ENCODE measurements at places on chromosomes 2 and 18.

- DNase-seq, result no peak
Observed at GRCh38 chr18:8559612-8560186, 49.5 kb upstream of the RAB12 start.

GRCh38 chr18:45415614-45416013 is 199.7 kb upstream of the SLC14A2 start:
- no peak for DNase-seq

DNA sequence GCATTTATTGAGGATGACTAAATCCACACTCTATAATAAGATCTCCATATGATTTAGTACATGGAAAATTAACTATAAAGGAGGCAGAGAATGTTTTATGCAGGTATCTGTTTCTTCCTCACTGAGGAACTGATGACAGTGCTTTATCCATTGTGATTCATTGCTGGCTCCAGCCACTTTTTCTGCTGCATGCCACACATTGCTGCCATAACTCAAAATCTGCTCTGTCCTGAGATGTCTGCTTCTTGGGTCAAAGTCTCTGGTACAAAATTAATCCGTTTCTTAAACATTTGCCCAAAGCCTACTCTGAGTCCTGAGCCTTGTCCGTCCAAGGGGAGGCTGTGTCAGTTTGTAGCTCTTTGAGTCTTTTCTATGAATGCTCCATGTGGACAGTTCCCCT is 15.5 kb upstream of the ARHGAP28 start:
- DNase-seq, result no peak

DNA sequence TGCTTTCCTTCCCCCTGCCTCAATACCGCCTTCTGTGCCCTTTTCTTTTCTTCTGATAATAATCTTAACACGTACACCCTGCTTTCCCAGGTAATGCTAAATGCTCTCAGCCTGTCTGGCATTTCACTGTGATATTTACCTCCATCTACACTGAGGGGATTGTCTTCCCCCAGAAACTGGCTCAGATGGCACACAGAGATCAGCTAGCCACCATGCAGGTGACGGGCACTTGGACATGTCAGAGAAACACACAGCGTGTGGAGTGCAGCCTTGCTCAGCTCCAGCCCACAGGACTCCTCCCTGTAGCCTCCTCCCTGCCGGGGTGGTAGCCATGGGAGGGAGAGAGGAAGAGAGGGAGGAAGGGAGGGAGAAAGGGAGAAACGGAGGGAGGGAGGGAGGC is 131.2 kb downstream of the EIPR1 start:
- DNase-seq, result no peak

DNA sequence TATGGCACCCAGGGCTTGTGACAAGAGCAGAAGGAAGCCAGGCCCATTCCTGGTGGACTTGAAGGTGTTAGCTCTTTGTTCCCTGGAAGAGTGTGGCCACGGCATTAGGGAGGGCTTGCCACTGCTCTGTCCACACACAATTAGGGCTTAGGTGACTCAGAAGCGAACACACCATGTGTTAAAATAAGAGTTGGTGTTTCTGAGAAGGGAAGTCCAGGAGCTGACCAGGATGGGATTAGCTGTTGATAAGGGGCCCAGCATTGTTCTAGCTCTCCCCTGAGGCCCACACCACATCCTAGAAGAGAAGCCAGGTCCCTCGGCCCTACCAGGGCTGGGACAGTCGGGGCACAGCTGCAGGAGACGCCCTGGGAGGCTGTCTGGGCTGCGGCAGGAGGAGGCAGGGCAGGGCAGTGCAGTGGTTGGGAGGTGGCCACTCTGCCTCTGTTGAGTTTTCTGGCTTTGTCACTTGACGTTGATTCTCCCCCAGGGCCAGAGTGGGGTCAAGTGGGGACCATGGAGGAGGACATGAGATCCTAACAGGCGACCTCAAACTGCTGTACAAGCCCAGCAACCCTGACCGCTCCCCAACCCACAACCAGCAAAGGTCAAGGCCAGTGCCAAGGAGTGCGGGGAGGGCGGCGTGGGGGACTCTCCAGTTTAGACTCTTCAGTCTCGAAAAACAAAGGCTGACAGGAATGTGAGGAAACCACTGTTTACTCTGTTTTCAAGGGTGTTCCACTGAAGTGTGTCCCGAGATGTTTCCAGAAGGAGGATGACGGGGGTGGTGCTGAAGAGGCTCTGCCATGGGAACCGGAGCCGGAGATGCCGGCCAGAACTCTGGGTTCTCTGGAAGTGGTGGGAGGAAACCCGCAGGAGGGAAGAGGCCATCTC is 16.8 kb downstream of the GNLY start:
- peak; percentile 70 for DNase-seq

DNA sequence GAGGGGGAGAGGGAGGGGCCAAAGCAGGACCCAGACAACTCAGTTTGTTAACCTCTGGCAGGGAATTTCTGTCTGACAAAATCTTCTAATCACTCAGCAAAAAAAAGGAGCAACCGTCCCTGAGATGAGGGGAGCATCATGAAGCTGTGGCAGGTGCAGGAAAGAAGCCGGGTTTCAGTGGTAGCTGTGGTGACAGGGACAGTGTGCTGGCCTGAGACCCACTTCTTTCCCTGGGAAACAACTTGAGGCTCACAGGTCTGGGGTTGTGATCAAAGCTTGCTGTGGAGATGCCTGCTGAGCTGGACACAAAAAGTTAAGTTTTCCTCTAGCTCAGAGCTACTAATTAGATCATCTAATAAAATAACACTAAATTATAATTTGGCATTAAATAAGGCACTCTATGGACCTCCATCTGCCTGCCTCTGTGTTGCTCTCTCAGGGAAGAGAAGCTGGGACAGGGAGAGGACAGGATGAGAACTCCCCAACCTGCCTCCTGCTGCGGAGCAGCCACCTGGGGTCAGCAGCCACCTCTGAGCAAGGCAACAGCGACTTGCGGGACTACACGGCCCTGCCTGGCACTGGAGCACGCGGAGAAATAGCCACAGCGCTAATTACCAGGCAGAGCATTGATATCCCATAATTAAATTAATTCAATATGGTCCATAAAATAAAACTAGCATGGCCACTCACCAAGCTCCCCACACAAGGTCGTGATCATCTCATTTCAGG is 104.6 kb upstream of the TEX51 start:
- no peak for DNase-seq

DNA sequence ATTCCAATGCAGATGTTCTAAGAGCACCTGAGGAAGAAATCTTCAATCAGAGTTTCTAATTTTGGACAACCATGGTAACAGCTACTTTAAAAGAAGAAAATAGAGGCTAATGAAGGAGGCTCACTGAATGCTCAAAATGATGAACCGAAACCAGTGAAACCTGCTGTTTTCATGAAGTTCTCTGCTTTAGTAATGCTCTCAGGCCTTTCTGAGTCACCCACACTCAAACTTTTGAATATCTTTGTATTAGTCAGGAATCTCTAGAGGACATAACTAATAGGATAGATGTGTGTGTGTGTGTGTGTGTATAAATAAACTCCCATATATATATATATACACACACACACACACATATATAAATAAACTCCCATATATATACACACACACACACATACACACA is 76.9 kb upstream of the RIT2 start:
- no peak for DNase-seq

DNA sequence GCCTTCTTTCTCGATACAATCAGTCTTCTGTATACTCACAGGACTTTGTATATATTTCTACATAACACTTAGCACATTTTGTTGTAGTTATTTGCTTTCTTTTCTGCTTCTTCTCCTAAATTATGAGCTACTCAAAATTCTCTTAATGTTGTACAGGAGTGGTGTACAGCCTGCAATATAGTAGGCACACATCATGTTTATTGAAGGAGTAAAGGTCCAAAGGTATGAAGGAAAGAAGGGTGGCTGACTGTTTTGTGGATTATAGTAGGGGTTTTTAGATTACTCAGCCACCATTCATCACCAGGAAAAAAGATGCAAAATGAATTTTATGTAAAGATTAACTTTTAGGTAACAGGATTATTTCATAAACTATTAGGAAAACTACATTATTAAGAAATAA is 54.1 kb downstream of the C18orf54 start:
- no peak for DNase-seq

GRCh38 chr2:32758232-32758631 is 130.4 kb downstream of the TTC27 start:
- DNase-seq, result peak; percentile 46

- DNase-seq, result no peak
Observed at GRCh38 chr2:104880076-104880475, 26.2 kb downstream of the POU3F3 start.

- DNase-seq, result no peak
Observed at GRCh38 chr2:134491771-134492441, 226.9 kb downstream of the TMEM163 start.

DNA sequence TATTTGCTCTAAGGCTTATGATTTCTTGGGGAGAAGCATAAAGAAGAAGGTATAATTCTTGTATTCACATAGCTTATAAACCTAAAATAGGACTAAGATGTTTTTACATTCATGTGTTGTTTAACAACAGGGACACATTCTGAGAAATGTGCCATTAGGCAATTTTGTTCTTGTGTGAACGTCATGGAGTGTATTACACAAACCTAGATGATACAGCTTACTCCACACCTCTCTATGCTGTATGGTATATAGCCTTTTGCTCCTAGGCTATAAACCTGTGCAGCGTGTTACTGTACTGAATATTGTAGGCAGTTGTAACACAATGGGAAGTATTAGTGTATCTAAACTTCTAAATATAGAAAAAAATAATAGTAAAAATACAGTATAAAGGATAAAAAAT is 92.1 kb downstream of the PHLPP1 start:
- DNase-seq, result no peak

- no peak for DNase-seq
Observed at GRCh38 chr2:120660771-120661459, 74.8 kb upstream of the GLI2 start.

- DNase-seq, result no peak
Observed at GRCh38 chr2:201228271-201228911, 31.9 kb upstream of the CASP8 start.

DNA sequence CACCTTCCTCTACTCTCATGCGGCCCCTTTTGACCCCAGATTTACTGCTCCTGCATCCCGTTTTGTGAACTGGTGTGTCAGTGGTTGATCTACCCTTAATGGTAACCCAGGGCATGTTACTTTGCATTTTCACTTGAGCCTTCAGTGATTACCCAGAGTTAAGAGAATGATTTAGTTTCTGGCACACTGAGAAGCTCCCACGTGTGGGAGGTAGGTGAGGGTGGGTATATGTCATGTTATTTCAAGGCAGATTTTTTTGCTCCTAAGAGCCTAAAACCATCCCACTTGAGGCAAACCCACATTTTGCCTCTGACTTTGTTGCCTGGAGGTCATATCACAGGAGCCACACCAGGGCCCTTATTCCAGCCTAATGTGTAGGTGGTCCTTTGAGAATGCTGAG is 186.7 kb downstream of the CTIF start:
- no peak for DNase-seq

GRCh38 chr2:32626639-32627221 is 1.1 kb upstream of the TTC27 start:
- no peak for DNase-seq

DNA sequence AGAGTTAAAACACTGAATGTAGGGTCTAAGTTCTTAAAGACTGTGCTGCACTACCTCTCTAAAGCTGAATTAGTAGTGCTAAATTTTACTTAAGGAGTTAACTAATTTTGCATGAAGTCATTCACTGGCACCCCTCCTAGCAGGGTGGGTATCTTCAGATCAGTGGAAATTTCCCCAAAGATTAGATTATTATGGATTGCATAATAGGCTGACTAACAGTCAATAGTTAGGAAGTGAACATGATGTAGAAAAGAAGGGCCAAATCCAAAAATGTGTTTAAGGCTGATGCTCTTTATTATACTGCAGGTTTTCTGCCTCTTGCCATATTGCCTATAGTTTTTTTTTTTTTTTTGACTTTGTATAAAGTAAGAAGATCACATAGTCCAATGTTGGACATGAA is 5.2 kb downstream of the ZNF638 start:
- no peak for DNase-seq

DNA sequence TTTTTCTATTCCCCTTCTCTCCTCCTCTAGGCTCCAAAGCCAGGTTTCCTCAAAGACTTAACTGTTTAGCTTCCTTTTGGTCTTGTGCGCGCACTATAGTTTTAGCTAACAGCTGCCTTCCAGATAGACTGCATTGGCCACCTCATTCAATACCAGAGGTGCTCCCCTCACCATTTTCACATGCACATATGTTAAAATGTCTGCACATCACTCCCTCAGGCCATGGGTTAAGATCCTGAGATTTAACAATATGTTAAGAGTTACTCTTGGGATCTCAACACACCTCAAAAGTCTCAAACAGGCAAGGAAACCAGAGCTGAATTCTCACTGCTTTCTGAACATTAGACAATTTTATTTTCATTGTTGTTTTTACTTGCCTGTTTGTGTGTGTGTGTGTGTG is 80.8 kb upstream of the MAP3K20 start:
- DNase-seq, result no peak

GRCh38 chr2:142531377-142531776 is 346.1 kb upstream of the KYNU start:
- no peak for DNase-seq

- DNase-seq, result no peak
Observed at GRCh38 chr2:109513749-109514588, 99.8 kb downstream of the SEPTIN10 start.

DNA sequence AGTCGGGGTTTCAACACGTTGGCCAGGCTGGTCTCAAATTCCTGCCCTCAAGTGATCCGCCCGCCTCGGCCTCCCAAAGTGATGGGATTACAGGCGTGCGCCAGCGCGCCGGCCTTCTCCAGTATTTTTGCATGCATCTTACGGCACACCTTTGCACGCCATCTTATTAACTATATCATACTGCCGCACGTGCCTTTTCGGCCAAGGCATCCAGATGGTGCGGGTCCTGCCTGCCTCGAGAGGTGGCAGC is 765 bp upstream of the ING5 start:
- DNase-seq, result no peak

GRCh38 chr2:158072361-158072760 is 29.3 kb upstream of the UPP2 start:
- no peak for DNase-seq

DNA sequence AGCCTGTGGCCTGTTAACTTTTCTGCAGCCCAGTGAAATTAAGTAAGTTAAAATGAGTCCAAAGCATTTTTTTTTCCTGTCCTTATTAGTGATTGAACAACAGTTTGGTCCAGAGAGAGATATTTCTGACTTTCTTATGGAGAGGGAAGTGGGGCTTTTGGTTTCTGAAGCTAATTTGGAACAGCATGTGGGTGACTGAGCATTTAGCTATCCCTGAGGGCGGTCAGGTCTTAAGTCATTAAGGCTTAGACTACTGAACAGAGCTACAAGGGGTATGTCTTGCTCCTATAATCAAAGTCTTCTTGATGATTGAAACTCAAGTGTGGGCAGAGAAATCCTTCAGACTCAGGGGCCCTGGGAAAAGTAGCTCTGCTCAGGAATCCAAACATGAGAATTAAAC is 14.0 kb downstream of the ARHGAP25 start:
- DNase-seq, result no peak

Measured in Right ventricle myocardium superior (tissue), 1 donor.